Stimulated activated CD8-positive, alpha-beta memory T cell treated with anti-CD3 and anti-CD28 coated beads, Interleukin-7, amount 100 ng/mL, for 1 hour (primary cell): ENCODE measurements at places on chromosomes 7 and 10.

- DNase-seq, result no peak
Observed at GRCh38 chr7:84017651-84018050, 176.9 kb downstream of the SEMA3A start.

DNA sequence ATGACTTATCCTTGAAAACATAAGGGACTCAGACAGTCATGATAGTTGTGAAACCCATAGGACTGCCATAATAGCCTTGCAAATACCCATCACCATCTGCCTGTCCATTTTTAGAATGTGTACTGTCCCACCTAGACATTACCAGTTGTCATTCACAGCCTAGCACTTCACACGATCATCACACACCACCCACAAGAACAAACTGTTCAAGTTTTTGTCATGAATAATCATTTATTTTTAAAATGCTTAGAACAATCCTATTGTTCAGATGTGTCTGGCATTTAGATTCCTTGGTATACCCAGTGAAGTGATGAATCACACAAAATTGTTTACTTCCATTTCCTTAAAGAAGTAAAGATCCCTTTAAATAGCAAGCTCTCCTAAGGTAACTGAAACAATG is 46.6 kb downstream of the CCDC3 start:
- no peak for DNase-seq

DNA sequence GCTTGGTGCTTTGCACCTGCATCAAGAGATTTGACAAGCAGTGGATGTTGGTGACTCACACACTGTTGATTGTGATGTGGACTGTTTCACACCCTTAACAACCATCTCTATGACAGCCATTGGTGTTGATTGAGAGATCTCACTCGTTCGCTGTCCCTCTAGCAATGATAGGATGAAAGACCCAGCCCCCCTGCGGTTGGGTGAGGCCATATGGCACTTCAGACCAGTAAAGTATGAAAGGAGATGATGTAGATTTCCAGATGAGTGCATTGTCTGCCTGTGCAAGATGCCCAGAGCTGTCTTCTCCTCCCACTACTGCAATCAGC is 138.7 kb upstream of the PRR15 start:
- DNase-seq, result no peak

GRCh38 chr7:112749775-112750174 is 40.4 kb downstream of the TMEM168 start:
- DNase-seq, result no peak

GRCh38 chr10:118523775-118524174 is 71.7 kb downstream of the PRLHR start:
- DNase-seq, result no peak

GRCh38 chr10:103814105-103814504 is 41.3 kb downstream of the SH3PXD2A start:
- DNase-seq, result no peak

- no peak for DNase-seq
Observed at GRCh38 chr7:26329520-26330255, 38.0 kb downstream of the SNX10 start.

DNA sequence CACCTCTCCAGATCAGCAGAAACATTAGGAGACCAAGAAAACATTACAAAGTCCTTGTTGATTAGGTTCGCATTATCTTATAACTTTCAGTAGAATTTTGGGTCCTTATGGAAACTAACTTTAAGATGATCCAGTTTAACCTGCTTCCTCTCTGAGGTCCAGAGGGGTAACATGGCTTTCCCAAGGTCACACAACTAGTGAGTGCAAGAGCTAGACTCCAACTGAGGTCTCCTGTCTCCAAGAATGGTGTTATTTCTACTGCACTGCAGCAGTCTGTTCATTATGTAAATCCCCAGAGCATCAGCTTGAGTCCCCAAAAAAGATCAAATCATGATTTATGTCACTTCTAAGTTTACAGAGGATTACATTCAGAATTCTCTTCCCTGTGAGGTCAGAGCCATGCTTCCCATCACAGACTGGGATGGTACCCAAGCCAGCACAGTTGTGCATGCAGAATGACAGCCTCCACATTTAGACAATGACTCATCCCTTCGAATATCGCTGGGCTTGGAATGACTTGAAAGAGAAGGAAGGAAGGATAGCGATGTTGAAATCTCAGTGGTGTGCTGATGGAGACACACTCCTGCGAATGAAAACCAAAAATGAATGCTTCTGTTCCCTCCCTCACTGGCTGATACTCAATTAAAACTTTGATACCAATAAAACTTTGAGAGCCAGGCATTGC is 163.1 kb upstream of the PLXNA4 start:
- DNase-seq, result no peak

DNA sequence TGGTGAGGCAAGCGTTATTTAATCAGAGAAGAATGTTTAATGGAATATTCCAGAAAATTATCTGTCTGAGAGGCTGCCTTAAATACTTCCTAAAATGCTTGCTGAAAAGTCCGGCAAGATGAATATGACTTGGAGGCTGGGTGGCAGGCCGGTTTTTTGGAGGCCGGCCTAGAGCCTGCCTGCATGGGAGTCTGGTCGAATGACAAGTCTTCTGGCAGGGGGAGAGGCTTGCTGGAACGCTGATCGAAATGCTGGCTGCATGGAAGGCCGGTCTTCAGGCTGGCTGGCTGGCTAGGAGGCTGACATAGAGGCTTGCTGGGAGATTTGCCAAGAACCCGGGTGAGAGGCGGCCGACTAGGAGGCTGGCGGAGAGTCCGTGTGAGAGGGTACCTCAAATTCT is 135.7 kb downstream of the OR13A1 start:
- DNase-seq, result no peak

GRCh38 chr10:48523212-48523819 is 81.6 kb downstream of the ARHGAP22 start:
- no peak for DNase-seq

DNA sequence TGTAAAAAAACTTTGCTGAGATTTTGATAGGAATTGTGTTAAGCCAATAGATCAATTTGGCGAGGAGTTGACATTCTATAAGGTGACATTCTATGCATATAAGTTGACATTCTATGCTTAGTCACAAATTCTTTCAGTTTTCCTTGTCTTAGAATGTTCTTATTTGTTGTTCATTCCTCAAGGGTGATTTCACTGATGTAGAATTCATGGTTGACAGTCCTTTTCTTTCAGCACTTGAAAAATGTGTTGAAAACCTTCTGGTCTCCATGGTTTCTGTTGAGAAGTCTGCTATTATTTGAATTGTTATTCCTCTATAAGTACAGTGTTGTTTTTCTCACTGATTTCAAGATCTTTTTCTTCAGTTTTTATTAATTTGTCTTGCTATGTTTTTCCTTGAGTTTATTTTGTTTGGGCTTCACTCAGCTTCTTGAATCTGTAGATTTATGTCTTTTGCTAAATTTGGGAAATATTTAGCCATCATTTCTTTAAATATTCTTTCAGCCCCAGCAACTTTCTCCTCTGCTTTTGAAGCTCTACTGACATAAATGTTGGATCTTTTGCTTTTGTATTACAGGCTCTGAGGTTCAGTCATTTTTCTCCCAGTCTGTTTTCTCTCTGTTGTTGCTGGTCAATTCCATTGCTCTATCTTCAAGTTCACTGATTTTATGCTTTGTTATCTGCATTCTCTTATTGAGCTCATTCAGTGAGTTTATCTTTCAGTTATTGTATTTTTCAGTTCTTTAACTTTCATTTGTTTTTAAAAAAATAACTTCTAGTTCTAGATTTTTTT is 154.9 kb downstream of the SDK1 start:
- DNase-seq, result no peak

GRCh38 chr10:15591937-15592336 is 127.8 kb downstream of the ITGA8 start:
- no peak for DNase-seq

- DNase-seq, result no peak
Observed at GRCh38 chr10:86336341-86336740, 30.3 kb downstream of the GRID1 start.

GRCh38 chr10:33754052-33754451 is 419.6 kb upstream of the NRP1 start:
- DNase-seq, result no peak

GRCh38 chr10:124316326-124316725 is 102.4 kb downstream of the OAT start:
- no peak for DNase-seq

- DNase-seq, result no peak
Observed at GRCh38 chr7:104983076-104983577, 30.9 kb upstream of the KMT2E start.

- no peak for DNase-seq
Observed at GRCh38 chr10:124027031-124027611, 66.3 kb downstream of the CHST15 start.

DNA sequence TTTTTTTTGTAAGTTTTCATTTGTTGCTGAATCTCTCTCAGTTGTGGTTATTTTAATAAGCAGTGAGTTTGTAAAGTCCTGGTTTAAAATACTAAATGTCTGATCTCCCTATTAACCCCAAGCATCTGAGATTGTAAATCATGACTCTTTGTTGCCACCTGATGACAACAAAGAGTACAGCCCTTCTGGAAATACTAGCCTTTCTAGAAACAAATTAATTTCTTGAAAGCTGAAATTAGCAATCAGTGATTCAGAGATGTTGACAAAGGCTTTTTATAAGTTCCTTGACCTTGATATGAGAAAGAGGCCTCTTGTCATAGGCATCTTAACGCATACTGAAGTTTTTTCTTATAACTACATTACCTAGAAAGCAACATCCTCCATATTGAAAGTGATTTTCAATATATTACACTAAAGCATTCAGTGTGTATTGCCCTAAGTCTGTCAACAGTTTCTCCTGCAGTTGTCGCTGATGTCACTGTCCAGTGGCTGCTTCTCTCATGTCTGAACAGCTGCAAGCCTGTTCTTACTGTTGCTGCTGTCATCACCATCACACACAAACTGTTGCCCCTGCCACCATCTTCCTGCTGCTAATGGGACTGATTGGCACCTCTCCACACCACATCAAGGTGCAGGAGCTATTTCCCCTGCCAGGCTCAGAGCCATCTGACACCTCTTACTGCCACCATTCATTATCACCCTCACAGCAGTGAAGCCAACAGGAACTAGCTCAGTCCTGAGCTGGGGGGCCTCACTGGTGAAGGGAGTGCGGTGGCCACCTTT is 95.1 kb upstream of the LRGUK start:
- no peak for DNase-seq

GRCh38 chr7:140509789-140510188 is 30.5 kb upstream of the MKRN1 start:
- DNase-seq, result no peak

DNA sequence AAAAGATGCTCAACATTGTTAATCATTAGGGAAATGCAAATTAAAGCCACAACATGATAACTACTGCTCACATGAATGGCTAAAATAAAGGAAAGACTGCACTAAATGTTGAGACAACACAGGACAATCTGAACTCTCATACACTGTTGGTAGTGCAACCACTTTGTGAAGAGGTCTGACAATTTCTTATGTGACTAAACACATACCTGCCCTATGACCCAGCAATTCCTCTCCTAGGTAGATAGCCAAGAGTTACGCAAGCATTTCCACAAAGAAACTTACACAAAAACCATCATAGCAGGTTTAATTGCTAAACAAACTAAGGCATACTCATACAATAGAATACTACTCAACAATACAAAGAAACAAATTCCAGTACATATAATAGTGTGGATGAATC is 41.8 kb upstream of the HERPUD2 start:
- DNase-seq, result no peak

GRCh38 chr10:71483885-71484751 is 87.4 kb downstream of the CDH23 start:
- no peak for DNase-seq

DNA sequence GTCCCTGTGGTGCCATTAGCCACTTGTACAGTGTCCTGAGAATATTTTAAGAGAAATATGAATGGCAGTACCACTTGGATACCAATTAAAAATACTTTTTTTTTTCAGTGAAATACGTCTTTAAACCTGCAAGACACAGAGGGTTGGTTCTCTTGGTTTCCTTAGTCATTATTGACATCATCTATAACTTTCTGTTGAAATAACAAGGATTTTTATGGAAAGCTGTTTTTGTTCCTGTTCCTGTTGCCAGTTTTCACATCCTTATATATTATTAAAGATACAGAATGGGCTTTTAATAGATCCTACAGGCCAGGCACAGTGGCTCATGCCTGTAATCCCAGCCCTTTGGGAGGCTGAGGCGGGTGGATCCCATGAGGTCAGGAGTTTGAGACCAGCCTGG is 579.9 kb downstream of the AUTS2 start:
- DNase-seq, result no peak

GRCh38 chr10:60032723-60033122 is 126.4 kb upstream of the CCDC6 start:
- no peak for DNase-seq

- DNase-seq, result no peak
Observed at GRCh38 chr10:133475821-133476640, 22.3 kb downstream of the SCART1 start.

- no peak for DNase-seq
Observed at GRCh38 chr10:129210876-129211275, 256.2 kb upstream of the MGMT start.

DNA sequence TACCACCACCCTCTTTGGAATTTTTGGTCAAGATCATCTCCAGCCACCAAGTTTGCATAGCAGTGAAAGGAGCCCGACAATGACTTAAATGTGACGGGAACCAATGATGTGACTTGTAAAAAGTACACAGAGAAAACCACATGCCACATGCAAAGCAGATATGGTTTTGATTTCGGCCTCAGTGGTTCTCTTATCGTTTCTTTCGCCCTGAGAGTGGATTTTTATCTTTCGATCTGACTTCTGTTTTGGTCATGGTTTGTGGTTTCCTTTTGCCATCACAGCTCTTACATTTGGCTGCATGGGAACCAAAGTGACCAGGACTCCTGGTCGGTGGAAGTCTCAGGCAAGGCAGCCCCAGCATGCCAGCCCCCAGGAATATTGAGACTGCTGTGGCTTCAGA is 31.5 kb downstream of the TCF7L2 start:
- DNase-seq, result no peak

- no peak for DNase-seq
Observed at GRCh38 chr10:70441895-70442309, 421 bp upstream of the NODAL start.

- DNase-seq, result no peak
Observed at GRCh38 chr7:151566897-151567320, 47.2 kb upstream of the RHEB start.
